ENCODE measurements at places on chromosomes 13 and 19.

GRCh38 chr19:16928916-16929315 is 40.1 kb downstream of the F2RL3 start:
- no peak for DNase-seq

DNA sequence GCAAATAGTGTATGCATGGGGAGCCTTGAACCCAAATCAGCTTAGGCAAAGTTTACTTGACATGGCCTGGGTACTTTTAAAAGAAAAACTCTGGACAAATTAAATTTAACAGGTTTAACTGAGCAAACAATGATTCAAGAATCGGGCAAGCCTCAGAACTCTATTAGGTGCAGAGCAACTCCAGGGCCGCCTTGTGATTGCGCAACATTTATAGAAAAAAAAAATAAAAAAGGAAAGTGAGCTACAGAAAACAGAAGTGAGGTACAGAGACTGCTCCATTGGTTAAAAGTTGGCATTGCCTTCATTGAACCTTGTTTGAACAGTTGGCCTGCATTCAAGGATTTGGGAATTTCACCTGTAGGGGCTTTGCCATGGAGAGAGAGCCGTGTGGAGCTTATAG is 421.0 kb upstream of the TSHZ3 start:
- no peak for DNase-seq

DNA sequence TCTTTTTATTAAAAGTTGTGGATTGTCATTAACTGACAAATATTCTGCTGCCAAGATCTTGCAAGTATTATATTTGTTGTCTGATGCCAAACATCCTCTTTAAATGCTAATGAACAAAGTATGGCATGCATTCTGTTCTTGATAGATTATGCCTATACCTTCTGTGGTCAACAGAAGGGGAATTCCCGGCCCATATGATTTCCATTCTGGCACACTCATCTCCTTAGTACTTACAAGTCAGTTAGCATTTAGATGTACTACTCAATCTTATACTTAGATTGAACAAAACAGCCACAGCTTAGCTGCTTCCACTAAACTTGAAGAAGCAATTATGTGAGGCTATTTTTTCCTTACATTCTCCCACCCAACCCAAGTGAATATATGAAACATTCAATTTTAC is 246.1 kb upstream of the DACH1 start:
- DNase-seq: no peak

DNA sequence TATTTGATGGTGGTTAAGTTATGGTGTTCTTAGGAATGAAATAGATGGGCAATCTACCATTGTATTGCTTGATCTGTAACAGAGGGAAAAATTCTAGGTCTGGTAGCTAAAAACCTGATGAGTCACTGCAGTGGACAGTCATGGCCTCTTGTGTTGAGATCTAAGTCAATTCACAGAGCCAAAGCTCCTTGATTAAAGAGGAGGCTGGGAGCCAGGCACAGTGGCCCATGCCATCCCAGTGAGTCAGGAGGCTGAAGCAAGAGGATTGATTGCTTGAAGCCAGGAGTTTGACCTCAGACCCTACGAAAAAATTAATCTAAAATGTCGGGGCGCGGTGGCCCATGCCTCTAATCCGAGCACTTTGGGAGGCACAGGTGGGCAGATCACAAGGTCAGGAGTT is 67.1 kb upstream of the KPNA3 start:
- no peak for DNase-seq

DNA sequence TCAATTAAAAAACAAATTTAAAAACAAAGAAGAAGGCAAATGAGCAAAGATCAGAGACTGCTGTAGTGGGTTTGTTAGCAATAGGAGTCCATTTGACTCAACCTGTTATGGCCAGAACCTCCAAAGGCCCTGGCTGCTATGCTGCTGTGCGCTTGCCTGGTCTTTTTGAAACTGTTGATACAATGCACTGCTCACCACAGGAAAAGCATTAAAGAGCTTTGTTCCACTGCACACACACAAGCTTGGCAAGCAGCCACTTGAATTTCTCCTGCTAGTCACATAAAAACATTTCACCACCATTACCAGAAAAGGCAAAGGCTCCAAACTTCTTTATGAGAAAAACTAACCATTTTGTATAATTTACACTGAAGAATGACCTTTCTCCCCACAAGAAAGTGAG is 132.2 kb downstream of the FREM2 start:
- no peak for DNase-seq

DNA sequence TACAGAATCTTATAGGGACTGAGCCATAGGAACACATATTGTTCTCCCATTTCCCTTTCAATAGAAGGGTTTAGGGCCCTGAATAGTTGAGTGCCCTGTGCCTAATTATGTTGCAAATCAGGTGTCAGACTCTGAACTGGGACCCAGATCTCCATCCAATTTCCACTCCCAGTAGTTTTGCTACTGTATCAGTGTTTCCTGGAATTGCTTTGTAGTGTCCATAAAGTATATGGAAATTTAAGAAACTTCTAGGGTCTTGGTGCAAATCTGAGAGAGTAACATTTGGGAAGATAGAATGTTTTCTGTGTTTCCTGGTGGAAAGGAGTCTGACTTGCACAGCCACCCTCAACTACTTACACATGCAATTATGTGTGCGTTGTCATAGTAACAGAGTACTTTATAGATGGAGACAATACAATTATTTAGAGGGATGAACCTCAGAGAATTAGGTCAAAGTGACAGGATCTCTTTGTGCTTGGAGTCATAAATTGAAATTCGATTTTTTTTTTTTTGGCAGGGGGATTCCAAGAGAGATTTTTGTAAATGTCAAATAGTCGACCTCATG is 646 bp upstream of the SLC10A2 start:
- peak; percentile 28 for DNase-seq

DNA sequence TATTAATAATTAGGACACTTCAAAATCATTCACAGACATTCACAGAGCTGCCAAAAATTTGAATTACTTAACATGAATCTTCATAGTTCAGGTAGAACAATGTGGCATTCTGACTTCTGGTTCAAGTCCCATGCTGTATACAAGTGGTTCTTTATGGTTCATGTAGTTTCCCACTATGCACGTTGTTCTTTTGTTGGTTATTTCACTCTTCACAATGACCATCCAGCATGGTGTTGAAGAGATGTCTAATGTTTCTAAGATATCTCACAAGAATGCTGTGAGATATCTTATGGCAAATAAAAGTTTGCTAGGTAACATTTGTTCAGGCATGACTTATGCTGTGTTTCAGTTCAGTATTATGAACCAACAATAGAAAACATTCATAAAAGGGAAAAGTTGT is 88.2 kb upstream of the SLITRK6 start:
- no peak for DNase-seq

DNA sequence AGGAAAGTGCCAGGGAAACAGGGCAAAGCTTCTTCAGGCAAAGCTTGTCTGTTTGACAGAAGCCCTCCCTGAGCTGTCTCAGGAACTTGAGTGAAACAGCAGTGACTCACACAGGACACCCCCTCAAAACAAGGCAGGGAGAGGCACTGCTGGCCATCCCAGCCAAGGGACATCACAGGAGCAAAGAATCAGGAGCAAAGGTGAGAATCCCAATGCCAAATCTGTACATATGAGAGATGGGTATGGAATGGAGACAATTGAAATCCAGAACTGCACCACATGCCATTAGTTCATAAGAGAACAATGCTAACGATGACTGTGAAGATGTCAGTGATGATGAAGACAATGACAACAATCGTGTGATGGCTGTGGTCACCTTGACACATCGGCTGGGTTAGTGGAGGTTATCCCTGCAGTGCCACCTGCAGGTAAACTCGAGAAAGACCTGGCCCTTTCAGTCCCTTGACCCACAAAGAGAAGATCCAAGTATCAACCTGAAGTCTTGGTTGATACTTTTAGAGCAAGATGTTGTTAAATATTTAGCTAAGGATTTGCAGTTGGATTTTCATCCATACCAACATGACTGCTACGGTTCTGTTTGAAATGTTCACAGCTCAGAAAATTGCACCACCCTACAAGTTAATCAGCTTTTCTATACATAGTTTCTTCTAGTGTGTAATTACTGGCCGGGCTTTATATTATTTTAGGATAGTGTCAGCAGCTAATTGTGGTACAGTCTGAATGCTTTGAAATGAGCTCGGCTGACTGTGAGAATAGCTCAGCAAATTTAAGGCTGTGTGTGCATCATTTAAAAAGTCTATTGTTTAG is 42.0 kb upstream of the IPO5 start:
- peak; percentile 14 for DNase-seq

DNA sequence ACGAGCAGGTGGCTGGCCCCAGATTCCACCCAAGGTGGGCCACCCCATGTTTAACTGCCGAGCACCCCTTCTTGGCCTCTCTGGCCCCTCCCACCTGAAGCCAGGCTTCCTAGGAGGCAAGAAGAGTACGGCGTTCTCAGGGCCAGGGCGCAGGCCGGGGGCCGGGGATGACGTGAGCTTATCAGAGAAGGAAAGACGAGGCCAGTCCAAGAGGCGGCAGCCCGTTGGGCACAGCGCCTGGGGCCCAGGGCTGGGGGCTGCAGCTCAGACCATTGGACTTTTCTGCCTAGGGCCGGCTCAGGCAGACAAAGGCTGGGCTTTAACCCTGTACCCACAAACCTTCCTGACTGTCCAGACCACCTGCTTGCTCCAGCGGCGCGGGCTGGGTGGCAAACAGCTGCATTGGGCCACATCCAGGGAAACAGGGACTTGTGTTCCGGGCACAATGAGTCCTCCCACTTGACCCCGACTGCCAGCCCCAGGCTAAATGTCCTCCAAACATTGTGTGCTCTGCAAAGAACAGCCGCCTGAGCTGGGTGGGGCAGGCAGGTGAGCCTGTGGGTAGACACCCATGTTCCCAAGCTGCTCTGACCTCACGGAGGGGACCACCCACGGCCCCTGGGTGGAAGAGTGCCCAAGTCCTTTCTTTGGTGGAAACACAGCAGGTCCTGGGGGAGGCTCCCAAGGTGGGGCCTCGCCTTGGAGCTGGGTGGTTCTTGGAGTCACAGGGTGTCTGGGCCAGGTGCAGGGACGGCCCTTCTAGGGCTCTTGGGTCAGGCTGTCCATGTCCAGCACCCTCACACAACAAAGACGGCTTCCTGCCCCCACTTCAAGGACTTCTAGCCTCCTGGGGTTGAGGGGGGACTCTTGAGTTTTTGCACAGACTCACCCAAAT is 21.9 kb downstream of the COMP start:
- DNase-seq: no peak

DNA sequence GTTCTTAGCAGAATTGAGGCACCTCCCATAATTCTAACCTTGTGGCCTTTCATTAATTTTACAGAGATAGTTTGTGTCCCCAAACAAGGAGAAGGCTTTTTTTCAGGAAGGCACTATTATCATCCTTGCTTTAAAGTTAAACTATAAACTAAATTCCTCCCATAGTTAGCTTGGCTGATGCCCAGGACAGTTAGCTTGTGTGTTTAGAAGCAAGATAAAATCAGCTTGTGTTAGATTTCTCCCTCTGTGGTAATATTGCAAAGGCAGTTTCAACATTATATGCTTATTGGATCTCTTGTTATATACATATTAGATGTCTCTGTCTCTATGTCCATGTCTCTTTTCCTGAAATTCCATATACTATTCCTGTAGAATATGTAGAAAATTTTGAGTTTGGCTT is 342.7 kb downstream of the TBC1D4 start:
- no peak for DNase-seq

DNA sequence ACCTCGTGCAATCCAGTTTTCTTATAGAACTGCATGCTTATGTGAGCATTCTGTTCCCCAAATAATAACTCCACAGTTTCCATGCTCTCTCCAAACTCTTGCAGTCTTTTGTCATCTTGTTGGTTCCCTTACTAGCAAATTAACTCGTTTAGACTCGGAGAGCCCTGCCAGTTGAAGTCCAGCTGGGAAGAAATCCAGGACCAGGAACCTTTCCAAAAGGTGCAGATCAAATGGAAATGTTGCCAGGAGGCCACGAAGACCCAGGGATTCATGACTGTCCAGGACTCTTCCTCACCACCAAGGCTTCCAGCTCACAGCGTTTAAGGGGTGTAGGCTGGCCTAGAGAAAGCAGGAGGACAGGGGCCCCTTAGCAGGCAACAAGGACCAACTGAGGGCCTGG is 2.1 kb upstream of the TDRD12 start:
- no peak for DNase-seq

DNA sequence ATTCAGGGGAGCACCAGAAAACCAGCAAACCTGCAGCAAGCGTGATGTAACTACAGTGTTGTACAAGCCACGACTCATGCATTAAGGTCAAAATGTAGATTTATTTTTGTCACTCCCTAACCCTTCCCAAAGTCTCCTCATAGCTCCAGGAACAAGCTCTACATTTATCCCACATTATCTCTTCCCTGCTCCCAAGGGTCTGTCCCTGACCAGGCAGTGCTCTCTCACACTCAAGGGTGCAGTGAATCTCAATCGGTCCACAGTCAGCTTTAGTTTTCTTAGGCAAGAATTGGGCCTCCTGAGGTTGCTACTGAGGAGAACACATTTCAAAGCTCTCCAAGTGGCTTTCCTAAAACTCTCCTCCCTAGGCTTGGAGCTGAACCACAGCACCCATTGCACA is 219.4 kb downstream of the NHLRC3 start:
- no peak for DNase-seq

- no peak for DNase-seq
These were observed 4.6 kb upstream of the CDC42EP5 start for GRCh38 chr19:54477650-54478049.

DNA sequence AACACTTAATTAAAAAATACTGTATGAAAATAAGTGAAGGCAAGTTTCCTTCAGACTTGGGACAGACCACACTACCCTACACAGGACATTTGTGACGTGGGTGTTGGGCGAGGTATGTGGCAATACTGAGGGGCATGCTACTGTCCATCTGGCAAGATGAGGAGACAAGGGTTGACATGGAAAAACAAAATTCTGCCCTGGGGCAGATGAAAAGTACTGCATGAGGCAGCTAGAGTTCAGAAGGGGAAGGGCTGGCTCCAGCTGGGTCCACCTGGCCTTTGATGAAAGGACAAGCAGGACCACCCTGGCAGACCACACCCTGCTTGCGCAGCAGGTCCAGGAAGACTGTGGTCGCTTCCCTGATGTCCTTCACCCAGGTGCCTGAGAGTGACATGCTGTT is 43.2 kb downstream of the LATS2 start:
- DNase-seq: no peak

- DNase-seq: no peak
These were observed 178.3 kb upstream of the MYO16 start for GRCh38 chr13:108451121-108451520.

- DNase-seq: no peak
These were observed 3.1 kb downstream of the KISS1R start for GRCh38 chr19:920051-920864.
